ENCODE measurements at places on chromosomes 7 and 10. TPM values are rescaled to one million over a fixed set of nuclear protein-coding genes. Genes with fewer than 3 reads are reported as not detected.

OPALIN gene
- not detected for total RNA-seq

UNCX gene
- not detected for total RNA-seq

GRCh38 chr10:33155720-33156638 is 178.5 kb downstream of the NRP1 start:
- no peak for DNase-seq

TRIL gene
- 15.1 TPM for total RNA-seq
